ENCODE measurements at places on chromosomes 12 and 14.

- DNase-seq: no peak
These were observed 9.6 kb upstream of the ART4 start for GRCh38 chr12:14852880-14853279.

DNA sequence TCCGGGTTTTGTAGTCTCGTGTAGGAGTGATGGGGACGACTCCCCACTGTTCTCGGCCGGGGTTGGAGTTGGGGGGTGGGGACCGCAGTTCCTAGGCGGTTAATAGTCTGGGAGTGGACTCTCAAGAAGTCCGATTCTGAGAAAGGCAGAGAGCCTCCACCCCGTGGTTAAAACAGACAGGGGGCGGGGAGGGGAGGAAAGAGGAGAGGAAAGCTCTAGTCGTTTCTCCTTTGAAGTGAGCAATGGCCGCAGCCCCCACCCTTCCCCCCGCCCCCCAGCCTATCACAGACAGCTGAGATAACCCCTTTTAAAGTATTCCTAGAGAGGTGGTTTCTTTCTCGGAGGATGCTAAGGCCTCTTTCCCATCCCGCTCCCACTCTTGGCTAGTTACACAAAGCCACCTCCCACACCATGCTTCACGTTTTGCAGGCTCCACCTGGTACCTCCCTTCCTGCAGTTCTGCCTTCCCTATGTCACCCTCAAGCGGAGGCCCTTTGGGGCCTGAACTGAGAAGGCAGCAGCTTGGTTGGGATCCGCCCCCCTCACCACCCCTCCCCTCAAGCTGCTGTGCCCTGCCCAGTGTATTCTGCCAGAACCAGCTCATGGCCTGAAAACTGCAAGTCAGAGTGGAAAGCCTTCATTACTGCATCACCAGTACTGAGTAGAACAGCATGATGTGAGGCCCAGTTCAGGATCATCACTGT, 853 bp downstream of the USP5 start:
- no peak for DNase-seq

DNA sequence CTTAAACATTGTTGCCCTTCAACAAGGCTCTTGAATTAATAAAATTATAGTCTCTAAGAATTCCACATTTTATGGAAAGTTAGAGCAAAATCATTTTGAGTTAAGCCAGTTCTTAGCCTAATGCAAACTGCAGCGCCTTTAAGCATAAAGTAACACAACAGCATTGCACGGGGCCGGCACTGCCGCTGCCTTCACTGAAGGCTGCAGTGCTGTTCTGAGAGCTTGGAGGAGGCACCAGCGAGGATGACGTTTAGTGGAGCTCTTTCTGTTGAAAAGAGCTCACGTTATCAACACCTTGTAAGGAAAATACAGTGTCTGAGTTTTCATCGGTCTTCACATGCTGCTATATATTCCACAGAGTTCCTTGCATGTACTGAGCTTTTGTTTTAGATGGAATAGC, 38.3 kb upstream of the DYNC1H1 start:
- no peak for DNase-seq

GRCh38 chr12:53617700-53618099, 8.5 kb downstream of the ATF7 start:
- DNase-seq: no peak

GRCh38 chr12:30515351-30515750, 180.3 kb downstream of the IPO8 start:
- no peak for DNase-seq

- DNase-seq: no peak
These were observed 771.2 kb downstream of the FSCB start for GRCh38 chr14:43735932-43736331.

DNA sequence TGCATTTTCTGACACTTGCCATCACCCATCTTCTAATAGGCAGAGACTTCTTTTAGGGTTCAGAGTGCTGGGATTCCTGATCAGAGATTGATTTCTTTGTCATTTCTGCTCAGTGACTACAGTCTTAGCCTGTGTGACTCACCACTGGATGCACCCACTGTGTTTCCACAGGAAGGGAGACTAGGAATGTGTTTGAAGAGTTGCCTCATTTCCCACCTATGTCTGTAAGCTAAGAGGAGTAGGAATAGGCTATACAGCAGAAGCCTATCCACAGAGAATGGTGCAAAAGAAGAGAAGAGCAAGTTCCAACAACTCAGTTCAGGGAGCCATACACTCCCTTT, 60.2 kb upstream of the ACTN1 start:
- no peak for DNase-seq

DNA sequence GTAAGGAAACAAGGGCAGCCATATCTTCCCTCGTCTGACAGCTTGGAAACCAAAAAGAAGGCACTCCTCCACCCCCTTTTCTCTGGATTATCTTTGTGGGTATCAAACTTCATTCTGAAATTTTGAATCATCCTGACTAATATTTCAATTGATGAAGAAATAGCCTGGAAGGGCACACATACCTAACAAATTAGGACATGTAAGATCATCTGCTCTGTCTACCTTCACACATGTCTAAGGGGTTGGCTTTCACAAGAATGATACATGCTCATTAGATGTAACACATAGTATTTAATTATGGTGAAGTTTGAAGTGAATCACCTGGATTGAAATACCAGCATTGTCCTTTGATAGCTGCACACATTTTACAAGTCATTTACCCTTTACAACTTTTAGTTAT, 348.1 kb upstream of the RPL10L start:
- no peak for DNase-seq

GRCh38 chr12:69442894-69443293, 27.3 kb upstream of the FRS2 start:
- no peak for DNase-seq

GRCh38 chr14:89915114-89915878, 39.2 kb downstream of the EFCAB11 start:
- peak; percentile 8 for DNase-seq

DNA sequence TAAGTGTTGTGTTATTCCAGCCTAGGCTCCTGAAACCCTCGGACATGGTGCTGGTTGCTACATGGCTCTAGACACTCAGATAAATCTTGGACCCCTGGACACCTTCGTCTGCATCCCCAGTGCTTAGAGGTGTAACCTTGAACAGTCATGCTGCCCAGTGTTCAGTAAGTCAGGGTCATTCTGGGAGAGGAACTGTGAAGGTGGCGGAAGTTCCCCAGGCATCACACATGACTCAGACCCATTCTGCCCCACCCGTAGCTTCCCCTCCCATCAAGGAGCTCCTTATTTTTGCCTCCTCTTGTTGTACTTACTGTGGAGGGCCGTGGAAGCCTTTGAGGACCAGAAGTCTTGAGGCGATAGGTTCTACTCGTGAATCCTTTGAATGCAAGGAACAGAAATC, 18.1 kb upstream of the SSPN start:
- no peak for DNase-seq

All from GM12892 (cell line).